ENCODE measurements at places on chromosomes 7 and 10. TPM values are rescaled to one million over a fixed set of nuclear protein-coding genes. Genes with fewer than 3 reads are reported as not detected.

DNA sequence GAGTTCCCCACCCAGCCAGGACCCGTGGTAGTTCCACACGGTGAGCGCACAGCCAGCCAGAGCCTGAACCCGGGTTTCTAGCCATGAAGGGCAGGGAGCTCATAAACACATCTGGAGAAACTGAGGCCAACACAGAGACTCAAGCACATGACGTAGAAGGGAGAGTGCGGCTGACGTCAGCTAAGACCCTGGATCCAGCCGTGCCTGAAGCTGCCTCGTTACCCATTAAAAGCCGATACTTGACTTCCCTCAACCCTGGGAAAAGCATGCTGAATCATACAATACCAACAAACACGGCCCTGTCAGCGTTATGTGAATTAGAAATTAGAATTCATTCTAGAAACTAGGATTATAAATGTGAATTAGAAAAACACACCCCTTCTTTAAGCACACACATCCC lies 65.2 kb upstream of the PDGFA start:
- DNase-seq, result no peak

CARD11 gene
- 0.22 TPM for total RNA-seq

DNA sequence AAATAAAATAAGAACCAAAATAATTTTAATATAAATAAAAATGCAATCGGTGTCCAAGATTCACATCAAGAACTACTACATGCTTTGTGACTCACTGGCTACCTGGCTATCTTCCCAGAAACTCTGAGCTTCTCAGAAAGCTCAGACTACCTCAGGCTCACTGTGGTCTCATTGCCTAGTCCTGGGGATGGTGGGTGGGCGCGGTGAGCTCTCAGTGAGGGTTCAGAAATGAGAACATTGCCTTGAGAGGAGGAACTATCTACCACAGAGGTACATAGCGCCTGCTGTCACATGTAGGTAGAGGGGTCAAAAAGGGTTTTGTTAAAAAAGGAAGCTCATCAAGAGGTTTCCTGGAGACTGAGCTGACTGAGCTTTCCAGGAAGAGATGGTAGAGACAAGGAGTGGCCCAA lies 108.0 kb downstream of the WDFY4 start:
- DNase-seq, result no peak

- DNase-seq, result no peak
These were observed 75.1 kb downstream of the ANKRD61 start for GRCh38 chr7:6106140-6106904.

Measured in Right ventricle myocardium superior (tissue), 1 donor.